Fibroblast of lung (primary cell): ENCODE measurements at places on chromosomes 5 and 9. TPM values are rescaled to one million over a fixed set of nuclear protein-coding genes. Genes with fewer than 3 reads are reported as not detected.

DNA sequence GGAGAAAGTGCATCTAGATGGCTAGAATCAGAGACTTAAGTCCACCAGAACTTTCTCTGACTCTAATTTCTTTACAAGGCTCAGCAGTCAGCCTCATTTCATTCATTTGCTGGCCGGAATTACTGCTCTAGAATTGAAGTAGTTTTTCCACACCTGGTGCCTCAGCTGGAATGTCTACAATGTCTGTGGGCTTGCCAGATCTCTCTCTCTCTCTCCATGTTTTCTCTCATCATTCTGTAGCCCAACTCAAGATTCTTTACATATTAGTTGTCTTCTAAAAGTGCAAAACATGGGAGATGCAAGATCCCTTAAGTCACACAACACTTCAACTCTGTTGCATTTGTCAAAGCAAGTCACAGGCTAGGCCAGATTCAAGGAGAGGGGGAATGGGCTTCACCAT is 103.9 kb upstream of the TAF11L2 start:
- no peaks in the 10 kb centered on the region for H3K36me3 ChIP-seq
- DNase-seq: no peak
- no peaks in the 10 kb centered on the region for H3K27me3 ChIP-seq
- H3K27ac ChIP-seq: no peak overlapping the region
- H3K4me3 ChIP-seq: no peak overlapping the region

- no peaks in the 10 kb centered on the region for H3K4me1 ChIP-seq
- H3K27ac ChIP-seq: no peak overlapping the region
- H3K4me3 ChIP-seq: no peak overlapping the region
- H3K27me3 ChIP-seq: no peaks in the 10 kb centered on the region
Observed at GRCh38 chr9:88258024-88258423, 119.7 kb upstream of the SPATA31C2 start.

- H3K4me1 ChIP-seq: no peaks in the 10 kb centered on the region
- no peak overlapping the region for H3K27ac ChIP-seq
- no peaks in the 10 kb centered on the region for H3K27me3 ChIP-seq
Observed at GRCh38 chr5:32096891-32097595, 77.1 kb downstream of the GOLPH3 start.

DNA sequence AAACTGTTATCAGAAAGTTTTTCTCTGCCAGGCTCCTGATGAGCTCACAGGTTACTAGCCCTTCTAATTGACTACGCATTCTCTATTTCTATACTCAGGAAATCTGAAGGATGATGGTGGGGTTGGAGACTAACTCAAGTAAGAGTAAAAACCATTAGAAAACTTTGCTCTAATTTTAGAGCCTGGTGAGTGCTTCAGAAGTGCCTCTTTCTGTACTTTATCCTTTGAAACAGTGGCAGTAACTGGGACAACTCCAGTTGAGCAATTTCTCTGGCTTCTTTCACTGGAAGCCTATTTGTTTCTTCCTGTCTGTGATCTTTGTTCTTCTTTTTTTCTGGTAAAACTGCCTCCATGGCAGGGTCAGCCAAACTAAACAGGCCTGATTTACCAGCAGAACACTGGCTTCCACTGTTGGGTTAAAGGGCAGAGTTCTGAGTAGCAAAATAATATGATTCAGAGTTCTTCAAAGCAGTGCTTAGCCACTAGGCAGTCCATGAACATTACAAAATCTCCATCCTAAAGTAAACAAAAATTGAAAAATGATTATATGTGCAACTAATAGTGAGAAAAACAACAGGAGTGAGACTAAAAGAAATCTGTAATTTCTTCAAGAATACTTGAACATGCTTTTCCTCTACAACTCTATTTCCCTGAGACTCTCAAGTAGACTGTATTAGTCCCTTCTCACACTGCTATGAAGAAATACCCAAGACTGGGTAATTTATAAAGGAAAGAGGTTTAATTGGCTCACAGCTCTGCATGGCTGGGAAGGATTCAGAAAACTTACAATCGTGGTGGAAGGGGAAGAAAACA is 79.8 kb downstream of the MROH2B start:
- H3K4me1 ChIP-seq: no peaks in the 10 kb centered on the region
- H3K27me3 ChIP-seq: no peaks in the 10 kb centered on the region
- no peak overlapping the region for H3K4me3 ChIP-seq
- H3K36me3 ChIP-seq: no peaks in the 10 kb centered on the region
- H3K27ac ChIP-seq: no peak overlapping the region

The FOXD4L4 gene
- total RNA-seq: 0.26 TPM in 1 of 2 replicates, not detected in the other
